ENCODE measurements at places on chromosomes 13 and 19.

GRCh38 chr19:51693260-51693659 lies at the start of gene SPACA6:
TSS of gene SPACA6 (plus strand) at chr19:51693330. CDS start at chr19:51693527, 197 bp downstream.
- DNase-seq = no peak

GRCh38 chr19:38289955-38290354 lies 14.1 kb upstream of the C19orf33 start:
- no peak for DNase-seq

DNA sequence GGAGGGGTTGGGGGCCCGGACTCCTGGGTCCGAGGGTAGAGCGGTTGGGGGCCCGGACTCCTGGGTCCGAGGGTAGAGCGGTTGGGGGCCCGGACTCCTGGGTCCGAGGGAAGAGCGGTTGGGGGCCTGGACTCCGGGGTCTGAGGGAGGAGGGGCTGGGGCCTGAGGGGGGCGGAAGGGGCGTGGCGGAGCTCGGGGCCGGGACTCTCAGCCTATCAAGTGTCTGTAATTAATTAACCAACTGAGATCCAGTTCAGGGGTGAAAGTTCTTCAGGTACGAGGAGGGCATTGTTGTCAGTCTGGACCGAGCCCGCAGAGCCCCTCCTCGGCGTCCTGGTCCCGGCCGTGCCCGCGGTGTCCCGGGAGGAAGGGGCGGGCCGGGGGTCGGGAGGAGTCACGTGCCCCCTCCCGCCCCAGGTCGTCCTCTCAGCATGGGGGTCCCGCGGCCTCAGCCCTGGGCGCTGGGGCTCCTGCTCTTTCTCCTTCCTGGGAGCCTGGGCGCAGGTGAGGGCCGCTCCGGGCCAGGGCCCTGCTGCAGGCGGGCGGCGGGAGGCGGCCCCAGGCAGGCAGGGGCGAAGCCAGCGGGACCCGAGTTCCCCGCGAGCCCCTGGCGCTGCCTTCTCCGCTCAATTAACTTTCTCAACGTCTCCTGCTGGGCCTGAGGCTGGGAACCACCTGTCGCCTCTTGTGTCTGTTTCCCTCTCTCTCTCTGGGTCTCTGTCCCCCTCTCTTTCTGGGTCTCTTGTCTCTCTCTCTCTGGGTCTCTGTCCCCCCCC lies 697 bp downstream of the FCGRT start:
- DNase-seq = peak; percentile 40

GRCh38 chr13:30105381-30105780 lies 202.0 kb downstream of the KATNAL1 start:
- no peak for DNase-seq

GRCh38 chr19:7539827-7540425 lies 4.4 kb downstream of the PNPLA6 start:
- DNase-seq = no peak

GRCh38 chr19:4693471-4694121 lies 23.5 kb upstream of the MYDGF start:
- DNase-seq = no peak

- DNase-seq = no peak
Observed at GRCh38 chr19:3778104-3778867, 6.3 kb upstream of the RAX2 start.

GRCh38 chr13:109700176-109700575 lies 86.2 kb downstream of the IRS2 start:
- DNase-seq = peak; percentile 80

- no peak for DNase-seq
Observed at GRCh38 chr13:47036294-47037008, 139.6 kb upstream of the HTR2A start.

DNA sequence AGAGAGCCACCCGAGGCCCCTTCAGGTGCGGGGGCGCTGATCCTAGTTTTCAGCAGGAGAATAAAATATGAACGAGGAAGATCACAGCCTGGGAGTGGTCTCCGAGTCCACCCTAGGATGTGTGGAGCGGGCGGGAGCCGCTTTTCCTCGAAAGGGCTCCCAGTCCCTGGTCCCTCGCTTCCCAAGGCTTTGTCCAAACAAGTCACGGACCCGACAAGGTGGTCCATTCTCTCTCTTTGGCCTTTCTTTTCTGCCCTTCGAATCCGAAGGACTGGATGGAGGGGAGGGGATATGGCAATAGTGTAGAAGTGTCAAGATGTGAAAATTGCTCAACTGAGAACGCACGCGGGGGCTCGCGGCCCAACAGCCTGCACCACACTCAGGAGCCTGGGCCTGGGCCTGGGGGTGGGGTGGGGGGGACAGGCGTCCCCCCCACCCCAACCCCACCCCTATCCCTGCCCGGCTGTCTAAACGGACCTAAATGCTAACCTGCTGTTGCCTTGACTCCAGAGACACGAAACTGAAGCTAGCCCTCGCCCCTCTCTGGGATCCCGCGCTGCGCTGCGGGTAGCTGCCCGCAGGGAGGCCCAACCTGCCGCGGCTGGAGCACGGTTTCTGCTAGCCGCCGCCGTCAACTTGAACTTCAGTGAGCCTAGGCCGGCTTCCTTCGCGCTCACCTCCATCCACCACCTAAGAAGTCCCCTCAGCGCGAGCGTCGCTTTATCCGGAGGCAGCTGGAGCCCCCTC lies 7.1 kb downstream of the ZIC2 start:
- DNase-seq = no peak

- no peak for DNase-seq
Observed at GRCh38 chr13:38707460-38707859, 20.6 kb downstream of the FREM2 start.

All from mesenchymal stem cell (in vitro differentiated cells and primary cell).